ENCODE measurements at places on chromosomes 7 and 10.

- DNase-seq = no peak
These were observed 138.0 kb upstream of the MTPN start for GRCh38 chr7:136114966-136115762.

GRCh38 chr10:104895981-104896380 lies 254.9 kb downstream of the SORCS3 start:
- DNase-seq = no peak

- no peak for DNase-seq
These were observed 198.4 kb upstream of the KIAA1217 start for GRCh38 chr10:24010436-24010970.

GRCh38 chr7:74236284-74236683 lies 17.9 kb downstream of the RFC2 start:
- DNase-seq = no peak

- DNase-seq = no peak
These were observed 609.9 kb downstream of the CCSER2 start for GRCh38 chr10:84938117-84938905.

Data from T-helper 22 cell (primary cell).